ENCODE measurements at places on chromosomes 2 and 18. TPM values are rescaled to one million over a fixed set of nuclear protein-coding genes. Genes with fewer than 3 reads are reported as not detected.

MEMO1 gene
- 52.2 TPM for total RNA-seq

SERPINB13 gene
- total RNA-seq, result 281 TPM

KCNIP3 gene
- total RNA-seq, result 0.96 TPM

CD302 gene
- 1.6 TPM for total RNA-seq

INHA gene
- 0.28 TPM for total RNA-seq

CFAP210 gene
- total RNA-seq, result not detected

C2orf72 gene
- total RNA-seq, result 0.08 TPM

EMX1 gene
- not detected for total RNA-seq

GPR155 gene
- total RNA-seq, result 3.7 TPM

C2orf15 gene
- 1.9 TPM for total RNA-seq

LNPK gene
- total RNA-seq, result 36.6 TPM

REG3A gene
- total RNA-seq, result not detected

FBLN7 gene
- 1.4 TPM for total RNA-seq

VPS54 gene
- 12.6 TPM for total RNA-seq

All from esophagus mucosa (tissue), 1 donor.